Muscle of leg (tissue), 16 donors: ENCODE measurements at places on chromosomes 3 and 15. TPM values are rescaled to one million over a fixed set of nuclear protein-coding genes. Genes with fewer than 3 reads are reported as not detected.

LRRC34 gene
- 4.3 TPM for total RNA-seq

SHC4 gene
- 2.0 TPM for total RNA-seq

NOX5 gene
- 0.09 TPM for total RNA-seq

SCAANT1 gene
- not detected for total RNA-seq

GPR27 gene
- total RNA-seq: 1.5 TPM

ARHGEF26 gene
- total RNA-seq: 13.3 TPM

TICRR gene
- total RNA-seq: 2.2 TPM

SH2D7 gene
- total RNA-seq: not detected

FBXW12 gene
- 0.09 TPM for total RNA-seq

SERPINI2 gene
- 0.04 TPM for total RNA-seq

ACKR2 gene
- 0.53 TPM for total RNA-seq
